ENCODE measurements at places on chromosomes 2 and 18.

GRCh38 chr2:105134081-105134480, 96.2 kb downstream of the MRPS9 start:
- no peak for DNase-seq

GRCh38 chr2:25699216-25699615, 25.8 kb upstream of the DTNB start:
- DNase-seq = no peak

GRCh38 chr2:120733238-120733932, 2.3 kb upstream of the GLI2 start:
- DNase-seq = no peak

GRCh38 chr18:62368100-62368499, 43.0 kb downstream of the TNFRSF11A start:
- no peak for DNase-seq

GRCh38 chr2:83172841-83173240, 1286.2 kb downstream of the SUCLG1 start:
- DNase-seq = no peak

DNA sequence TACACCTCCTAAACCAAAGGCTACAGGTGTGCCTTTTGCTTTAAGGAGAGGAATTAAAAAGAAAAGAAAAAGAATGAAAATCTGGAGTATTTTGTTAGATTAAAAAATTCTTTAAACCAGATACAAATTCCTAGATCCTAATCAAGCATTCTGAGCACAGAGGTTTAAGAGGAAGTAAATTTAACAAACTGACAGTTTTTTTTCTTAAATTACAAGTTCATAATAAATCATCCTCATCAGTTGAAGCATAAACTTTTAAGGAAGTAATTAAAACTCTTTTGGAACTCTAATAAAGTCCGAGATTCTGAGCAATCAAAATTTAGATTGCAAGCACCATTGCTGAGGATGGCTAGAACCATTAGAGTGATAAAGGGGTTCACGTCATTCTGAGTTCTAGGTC, 75.1 kb downstream of the POLE4 start:
- no peak for DNase-seq

- no peak for DNase-seq
Observed at GRCh38 chr18:32060026-32060425, 31.6 kb upstream of the RNF138 start.

GRCh38 chr2:103823847-103824246, 1030.1 kb upstream of the POU3F3 start:
- DNase-seq = no peak

DNA sequence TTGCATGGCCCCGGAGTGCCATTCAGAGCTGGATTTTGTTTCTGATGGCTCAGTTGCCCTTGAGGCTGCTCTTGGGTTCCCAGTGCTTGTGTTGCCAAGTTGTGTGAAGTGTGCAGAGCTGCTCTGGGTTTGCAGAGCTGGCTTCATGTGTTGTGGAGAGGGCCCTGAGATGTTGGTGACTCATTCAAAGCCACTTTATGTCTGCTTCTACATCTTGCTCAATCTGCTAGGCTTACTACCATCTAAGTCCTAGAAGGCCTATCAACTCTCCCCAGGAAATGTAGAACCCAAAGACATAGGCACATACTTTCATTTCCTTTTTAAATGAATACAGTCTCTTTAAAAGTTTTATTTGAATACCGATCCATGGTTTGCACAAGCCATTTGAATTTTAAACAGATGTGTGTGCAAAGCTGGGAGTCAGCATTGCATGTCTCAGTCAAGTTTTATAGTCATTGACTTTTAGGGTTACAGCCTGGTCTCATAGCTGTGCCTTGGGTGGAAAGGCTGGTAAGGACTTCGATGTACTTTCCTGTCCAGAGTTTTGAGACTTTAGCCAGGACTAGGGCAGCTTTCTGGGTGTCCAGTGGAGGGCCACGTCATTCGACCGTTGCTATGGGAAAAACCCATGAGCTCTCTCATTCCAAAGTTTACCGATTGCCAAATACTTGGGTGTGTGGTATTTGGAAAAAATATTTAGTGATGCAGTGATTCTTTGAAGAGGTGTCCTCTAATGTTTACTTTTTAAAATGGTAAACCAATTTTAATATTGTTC, 105.0 kb downstream of the LTBP1 start:
- DNase-seq = no peak

GRCh38 chr2:186889101-186889879, 40.3 kb upstream of the ZSWIM2 start:
- no peak for DNase-seq

- DNase-seq = no peak
Observed at GRCh38 chr2:109433486-109433885, 180.3 kb downstream of the SEPTIN10 start.

- no peak for DNase-seq
Observed at GRCh38 chr18:3916082-3916481, 466.1 kb downstream of the TGIF1 start.

GRCh38 chr2:61244694-61245093, 82.7 kb downstream of the C2orf74 start:
- no peak for DNase-seq

DNA sequence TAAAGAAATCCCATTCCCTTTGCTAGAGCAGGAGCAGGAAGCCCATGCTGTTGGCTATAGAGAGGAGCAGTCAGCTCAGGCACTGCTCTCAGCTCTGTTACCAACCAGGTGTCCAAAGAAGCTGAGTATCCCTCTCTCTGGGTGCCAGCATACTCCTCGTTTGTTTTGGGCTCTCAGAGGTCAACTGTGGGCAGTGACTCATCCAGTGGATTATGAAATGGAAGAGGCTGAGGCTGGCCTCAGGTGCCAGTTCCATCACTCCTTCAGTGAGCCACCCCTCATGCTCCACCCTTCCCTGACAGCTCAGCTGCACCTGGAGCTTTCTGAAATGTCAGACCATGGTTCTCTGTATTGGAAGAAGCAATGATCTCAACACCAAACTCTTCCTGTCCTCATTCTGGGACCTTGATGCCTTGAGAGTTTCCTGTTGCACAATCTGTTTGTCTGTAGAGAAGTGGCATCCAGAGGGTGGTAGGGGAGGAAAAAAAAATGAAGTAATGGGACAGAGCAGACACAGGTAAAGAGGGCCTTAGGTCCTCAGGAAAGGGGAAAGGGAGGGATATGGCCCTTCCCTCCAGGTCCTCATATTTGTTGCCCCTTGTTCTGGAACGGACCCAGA, 31.2 kb upstream of the EN1 start:
- no peak for DNase-seq

DNA sequence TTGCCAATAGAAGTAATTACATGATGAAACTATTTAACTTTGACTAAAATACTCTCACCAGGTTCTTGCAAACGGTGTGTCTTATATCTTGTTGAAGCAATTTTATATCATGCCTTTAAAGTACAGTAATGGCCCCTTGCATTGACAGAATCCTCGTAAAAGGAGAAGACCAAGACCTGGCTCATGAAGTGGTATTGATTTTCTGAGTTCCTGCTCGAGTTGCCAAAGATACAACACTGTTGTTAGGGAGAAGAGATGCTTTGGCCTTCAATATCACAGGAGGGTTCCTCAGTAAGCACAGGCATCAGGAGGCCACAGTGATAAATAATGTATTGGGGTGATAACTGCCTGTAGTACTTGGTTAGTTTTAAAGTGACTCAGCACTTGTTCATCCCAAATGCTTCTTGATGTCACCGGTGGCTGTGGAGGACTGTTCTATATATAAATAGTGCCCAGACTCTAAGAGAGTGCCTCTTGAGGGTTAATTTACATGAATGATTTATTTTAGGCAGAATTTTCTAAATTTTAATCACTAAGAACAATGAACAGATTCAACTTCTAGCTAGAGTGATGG, 571.7 kb upstream of the FANCL start:
- DNase-seq = no peak

DNA sequence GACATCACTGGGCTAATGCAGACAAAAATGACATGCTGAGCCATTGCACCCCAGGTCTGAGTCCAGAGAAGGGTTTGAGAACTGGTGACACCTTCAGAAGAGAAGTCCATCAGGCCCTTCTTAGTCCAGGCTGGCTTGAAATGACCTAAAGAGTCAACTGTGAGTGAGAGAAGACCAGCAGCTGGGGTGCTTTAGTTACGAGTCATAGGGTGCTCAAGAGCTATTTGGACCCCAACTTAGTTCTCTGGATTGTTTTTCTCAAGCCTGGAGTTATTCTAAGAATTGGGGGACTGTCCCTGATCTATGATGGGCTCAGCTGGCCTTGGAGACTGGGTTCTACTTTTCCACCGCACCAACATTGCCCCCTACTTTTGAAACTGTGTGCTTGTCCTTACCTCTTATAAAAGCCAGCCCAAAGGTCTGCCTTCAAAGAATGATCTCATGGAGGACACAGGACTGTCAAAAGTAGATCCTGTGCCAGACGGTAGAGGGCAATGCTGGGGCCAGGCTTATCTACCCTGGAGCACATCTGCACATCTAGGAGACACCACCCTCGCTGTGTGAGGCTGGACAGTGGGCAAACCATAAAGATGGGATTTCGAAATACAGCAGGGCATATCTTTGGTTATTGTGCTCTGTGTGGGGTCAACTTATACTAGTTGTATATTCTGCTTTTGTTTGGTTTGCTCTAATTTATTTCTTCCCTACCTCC, 333.0 kb upstream of the SLC14A2 start:
- no peak for DNase-seq

GRCh38 chr2:162473986-162474385, 130.1 kb downstream of the GCA start:
- no peak for DNase-seq

GRCh38 chr2:108367014-108367413, 10.7 kb upstream of the SULT1C4 start:
- DNase-seq = no peak

DNA sequence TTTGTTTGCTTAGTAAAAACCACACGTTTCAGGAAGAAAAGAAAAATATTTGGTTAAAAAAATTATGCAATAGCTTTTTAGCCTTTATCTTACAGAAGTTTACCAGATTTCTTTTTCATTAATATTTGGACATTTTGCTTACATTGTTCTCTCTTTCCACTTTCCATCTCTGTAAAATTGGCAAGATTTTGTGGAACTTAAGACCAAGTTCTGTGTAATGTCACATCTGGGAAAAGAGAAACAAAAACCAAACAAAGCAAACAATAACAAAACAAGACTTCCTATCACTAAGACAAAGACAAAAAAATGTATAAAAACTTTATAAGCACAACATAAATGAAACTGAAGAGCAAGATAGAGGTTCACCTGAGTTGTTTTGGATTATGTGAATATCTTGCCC, 1392.1 kb upstream of the CELF4 start:
- DNase-seq = no peak

DNA sequence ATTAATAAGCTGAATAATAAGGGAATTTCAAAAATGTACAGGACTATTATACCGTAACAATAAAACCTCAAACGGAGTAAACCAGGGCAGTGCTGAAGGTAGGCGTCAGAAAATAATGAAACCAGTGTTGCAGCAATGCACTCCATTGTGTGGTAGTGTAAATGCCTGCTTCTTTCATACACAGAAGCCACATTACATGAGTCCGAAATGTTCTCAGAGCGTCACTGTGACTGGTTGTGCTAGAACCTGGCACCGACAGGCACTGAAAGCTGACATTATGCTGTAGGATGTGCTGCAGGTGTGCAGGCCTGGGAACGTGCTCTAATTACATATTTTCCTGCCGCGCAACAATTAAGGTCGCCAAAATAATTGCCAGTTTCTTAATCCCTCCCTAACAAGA, 53.3 kb downstream of the ZEB2 start:
- DNase-seq = no peak

- no peak for DNase-seq
Observed at GRCh38 chr2:33681364-33681757, 82.3 kb upstream of the FAM98A start.

- no peak for DNase-seq
Observed at GRCh38 chr18:49756671-49757362, 56.5 kb downstream of the ACAA2 start.

DNA sequence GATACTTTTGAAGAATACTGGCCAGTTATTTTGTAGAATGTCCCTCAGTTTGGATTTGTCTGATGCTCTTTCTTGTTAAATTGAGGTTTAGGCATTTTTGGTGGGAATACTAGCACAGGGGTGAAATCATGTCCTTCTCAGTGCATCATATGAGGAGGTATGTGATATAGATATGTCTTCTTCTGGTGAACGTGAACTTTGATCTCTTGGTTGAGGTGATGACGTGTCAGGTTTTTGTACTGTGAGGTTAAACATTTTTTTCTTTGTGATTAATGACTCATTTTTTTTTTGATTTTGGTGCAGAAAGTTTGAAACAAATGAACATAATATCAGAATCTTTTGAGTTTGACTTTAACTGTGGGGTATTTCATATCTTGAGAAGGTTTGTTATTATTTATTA, 11.0 kb downstream of the ZNF407 start:
- no peak for DNase-seq

GRCh38 chr2:71576541-71576940, 123.2 kb downstream of the DYSF start:
- no peak for DNase-seq

DNA sequence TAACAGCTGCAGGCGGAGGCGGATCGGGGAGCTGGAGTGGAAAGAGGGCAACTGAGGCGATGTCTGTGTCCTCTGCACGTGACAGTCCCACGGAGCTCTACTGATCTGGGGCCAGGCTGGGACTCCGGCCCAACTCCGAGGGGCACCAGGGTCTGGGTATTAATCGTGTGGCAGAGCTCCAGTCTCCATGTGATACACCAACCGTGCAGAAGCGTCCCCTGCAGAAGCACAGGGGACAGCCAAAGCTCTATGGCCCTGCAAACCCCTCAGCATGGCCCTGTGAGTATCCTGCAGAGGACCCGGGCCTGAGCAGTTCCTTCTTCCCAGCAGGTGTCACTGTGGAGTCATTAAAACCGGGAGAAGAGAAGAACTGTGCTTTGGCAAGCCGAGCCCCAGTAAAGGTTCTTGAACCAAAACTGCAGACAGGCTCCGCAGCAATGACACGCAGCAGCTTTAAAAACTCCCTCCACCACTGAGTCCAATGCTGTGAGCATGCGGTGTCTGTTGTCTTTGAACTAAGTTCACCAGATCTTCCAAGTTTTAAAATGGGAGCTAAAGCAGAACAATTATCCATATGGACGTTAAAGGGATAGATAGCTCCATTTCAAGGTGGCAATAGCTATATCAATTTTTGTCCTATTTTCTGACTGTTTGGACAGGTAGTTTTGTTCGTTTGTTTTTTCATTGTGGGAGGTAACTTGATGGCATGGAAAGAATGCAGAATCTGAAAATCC, 79.4 kb downstream of the TMEM182 start:
- DNase-seq = peak; percentile 1

DNA sequence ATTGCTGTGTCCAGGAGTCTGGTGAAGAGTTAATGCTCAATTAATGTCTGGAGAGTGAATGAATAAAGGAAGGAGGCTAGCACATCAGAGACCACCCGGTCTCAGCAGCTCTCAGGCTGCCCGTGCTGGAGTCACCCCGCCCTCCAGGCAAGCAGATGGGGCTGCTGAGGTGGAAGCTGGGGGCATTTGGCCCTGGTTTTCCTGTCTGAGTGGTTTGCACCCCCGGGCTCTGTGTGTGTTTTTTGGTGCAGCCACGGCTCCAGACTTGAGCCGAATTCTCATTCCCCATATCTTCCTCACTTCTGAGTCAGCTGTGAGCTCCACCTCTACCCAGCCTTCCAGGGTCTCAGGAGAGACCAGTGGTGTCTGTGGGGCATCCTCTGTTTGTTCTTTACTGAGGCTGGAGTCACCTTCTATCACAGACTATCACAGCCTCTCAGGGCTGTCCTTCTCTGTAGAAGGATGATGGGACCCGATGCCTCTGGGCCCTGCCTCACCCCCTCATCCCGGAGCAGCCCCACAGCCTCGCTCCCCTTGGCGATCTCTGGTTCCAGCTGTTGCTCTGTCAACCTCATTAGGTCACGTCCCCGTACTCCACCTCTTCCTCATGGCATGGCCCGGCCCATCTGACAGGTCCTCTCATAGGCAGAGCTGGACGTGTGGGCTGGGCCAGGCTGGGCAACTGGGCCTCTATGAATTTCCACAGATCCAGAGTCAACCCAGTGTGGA, 60.8 kb downstream of the HS1BP3 start:
- no peak for DNase-seq
